Activated T-cell treated with anti-CD3 and anti-CD28 coated beads for 4 hours (primary cell): ENCODE measurements at places on chromosomes 11 and 22.
A peak's percentile ranks its signal among the peaks of the same experiment; 100 is the strongest.

- DNase-seq, result no peak
These were observed 43.3 kb downstream of the BDNF start for GRCh38 chr11:27656806-27657483.

GRCh38 chr11:12413141-12414052, 36.0 kb downstream of the PARVA start:
- no peak for DNase-seq

DNA sequence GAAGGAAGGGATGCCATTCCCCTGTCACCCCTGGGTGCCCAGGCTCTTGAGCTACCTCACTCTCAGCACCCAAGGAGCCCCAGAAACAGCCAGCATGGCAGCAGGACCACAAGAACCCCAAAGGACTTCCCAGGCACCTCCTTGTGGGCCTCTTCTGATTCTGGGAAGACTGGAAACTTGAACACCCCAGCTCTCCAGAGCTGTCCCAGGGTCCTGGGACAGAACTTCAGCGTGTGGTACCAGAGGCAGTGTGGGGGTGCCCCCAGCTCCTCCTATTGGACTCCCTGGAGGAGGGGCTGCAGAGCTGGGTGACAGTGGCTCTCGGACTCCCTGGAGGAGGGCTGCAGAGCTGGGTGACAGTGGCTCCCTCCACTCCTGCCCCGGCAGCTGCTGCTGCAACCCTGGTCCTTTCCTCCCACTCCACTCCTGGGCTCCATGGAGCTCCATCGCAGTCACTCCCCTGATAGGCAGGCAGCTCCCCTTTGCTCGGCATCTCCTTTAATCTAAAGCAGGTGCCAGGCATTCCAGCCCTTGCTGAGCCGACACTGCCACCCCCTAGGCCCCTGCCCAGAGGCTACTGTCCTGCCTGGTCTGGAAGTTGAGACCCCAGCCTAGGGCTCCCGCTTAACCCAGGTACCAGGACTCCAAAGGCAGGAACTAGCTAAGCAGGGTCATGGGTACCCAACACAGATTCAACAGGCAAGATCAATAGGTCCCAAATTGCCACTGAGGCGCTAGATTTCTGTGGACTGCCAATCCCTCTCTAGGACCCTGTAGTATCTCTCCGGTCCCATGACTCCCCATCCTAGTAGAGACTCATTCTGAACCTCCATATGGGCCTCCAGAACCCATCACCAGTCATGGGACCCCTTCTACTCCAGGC, 2.7 kb downstream of the BCL9L start:
- no peak for DNase-seq

DNA sequence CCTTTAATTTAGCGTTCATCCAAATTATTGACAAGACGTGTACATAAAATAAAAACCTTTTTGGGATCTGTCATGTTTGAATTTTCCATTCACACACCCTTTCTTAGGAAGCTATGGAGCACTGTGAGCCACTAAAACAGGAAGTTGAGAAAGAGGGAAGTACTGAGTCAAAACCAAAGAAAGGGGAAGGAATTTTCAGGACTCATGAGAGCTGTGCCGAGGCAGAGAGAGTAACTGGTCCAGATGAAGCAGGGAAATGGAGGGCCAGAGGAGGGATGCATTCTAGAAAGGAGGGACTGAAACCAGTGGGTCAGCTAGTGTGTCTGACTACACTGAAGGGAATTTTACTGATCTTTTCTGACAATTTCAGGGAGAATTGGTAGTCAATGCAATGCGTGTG, 24.9 kb downstream of the APLP2 start:
- no peak for DNase-seq

- DNase-seq, result peak; percentile 86
These were observed 4.5 kb upstream of the BCL9L start for GRCh38 chr11:118930094-118930712.

DNA sequence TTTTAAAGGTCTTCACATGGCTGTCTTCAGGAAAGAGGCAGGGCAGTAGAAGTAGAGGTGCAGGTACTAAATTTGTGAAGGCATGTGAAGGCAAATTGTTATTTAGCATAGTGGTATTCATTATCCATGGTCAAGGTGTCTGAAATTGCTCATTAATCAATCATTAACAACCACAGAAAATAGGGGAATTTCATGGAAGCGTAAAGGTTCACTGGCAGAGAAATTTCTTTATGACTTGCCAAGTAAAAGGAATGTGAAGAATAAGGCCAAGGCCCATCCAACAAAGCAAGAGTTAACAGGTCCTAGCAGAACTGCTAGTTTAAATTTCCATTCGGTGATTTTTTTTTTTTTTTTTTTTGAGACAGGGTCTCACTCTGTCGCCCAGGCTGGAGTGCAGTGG, 59.0 kb downstream of the RSF1 start:
- DNase-seq, result no peak

- DNase-seq, result no peak
These were observed 110.9 kb downstream of the TSPAN18 start for GRCh38 chr11:44837661-44838060.

GRCh38 chr22:43476341-43476740, 64.5 kb downstream of the MPPED1 start:
- DNase-seq, result no peak

DNA sequence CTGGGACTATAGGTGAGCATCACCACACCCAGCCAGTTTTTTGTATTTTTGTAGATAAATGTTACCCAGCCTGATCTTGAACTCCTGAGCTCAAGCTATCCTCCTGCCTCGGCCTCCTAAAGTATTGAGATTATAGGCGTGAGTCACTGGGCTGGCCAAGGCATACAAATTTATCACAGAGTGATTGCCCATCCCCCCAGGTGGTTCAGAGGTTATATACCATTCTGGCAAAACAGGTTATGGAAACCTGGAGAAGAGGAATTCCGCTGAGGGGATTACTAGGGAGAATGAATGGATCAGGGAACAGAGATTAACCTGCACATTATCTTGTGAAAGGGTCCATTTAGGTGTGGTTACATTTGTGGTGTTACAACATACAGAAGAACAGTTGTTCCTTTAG, 8.1 kb downstream of the ATG13 start:
- no peak for DNase-seq

GRCh38 chr11:83464160-83464944, 178.2 kb upstream of the CCDC90B start:
- DNase-seq, result no peak

- DNase-seq, result no peak
These were observed 45.2 kb downstream of the SC5D start for GRCh38 chr11:121337740-121338272.

- DNase-seq, result no peak
These were observed 3.9 kb downstream of the ABTB2 start for GRCh38 chr11:34353881-34354280.

DNA sequence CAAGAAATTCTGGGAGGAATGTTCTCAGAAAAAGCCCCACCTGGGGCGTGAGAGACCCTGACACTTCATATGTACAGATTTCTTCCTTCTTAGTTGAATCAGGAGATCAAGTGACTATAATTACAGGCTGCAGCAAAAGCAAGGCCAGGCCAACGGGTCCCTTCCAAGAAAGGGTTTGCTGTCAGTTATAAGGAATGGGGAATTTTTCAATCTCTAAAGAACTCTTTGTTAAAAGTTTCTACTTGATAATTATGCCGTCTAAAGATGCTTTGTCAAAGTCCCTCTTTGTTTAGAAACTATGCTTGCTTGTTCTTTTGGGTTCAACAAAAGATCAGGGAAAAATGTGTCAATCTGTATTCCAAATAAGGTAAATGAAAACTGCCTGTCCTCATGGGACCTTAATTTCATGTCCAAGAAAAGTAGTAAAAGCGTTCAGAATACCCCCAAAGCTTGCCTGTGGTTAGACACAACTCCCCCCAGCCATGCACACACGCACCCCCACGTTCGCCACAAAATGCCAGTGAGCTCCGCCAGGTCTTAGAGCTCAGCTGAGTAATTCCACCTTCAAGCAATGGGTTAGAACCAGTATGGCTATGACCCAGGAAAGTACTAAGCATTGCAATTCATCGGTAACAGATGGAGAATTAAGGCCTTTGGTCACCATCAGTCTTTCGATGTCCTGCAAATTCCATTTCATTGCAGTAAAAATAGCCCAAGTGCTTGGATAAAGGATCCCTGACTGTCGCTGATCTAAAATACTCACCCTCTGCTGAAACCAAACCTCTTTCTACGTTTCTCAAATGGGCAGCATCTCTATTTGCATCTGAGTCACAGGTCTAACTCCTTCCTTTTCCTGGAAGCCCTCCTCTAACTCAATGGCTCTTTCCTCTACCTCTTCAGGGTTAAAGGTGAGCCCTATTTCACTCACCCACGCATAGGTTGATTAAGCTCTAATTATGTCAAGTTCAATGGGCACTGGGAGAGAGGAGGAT, 419.2 kb upstream of the SYN3 start:
- no peak for DNase-seq

GRCh38 chr22:38510416-38510970, 4.4 kb upstream of the DDX17 start:
- DNase-seq, result no peak

- no peak for DNase-seq
These were observed 27.4 kb downstream of the DRD2 start for GRCh38 chr11:113447621-113448315.

DNA sequence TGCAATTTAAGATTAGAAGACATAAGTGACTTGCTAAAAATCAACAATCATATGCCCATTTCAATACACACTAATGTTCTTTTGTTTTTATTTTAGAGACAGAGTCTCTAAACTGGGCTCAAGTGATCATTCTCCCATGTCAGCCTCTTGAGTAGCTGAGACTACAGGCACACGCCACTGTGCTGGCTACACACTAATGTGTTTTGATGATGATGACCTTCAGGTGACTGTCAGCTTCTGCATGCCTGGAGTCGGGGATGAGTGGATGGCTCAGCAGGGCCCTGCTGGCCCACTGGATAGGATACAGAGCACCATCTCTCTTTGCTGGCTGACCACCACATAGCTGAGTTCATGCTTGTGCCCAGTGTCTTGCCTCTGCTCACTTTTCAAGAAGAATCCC, 27.0 kb upstream of the POU2AF1 start:
- no peak for DNase-seq

- no peak for DNase-seq
These were observed 6.1 kb upstream of the APOL3 start for GRCh38 chr22:36166518-36167220.

- DNase-seq, result no peak
These were observed 272.8 kb downstream of the CTTN start for GRCh38 chr11:70671083-70671482.

GRCh38 chr11:113168354-113169342, 145.7 kb upstream of the TTC12 start:
- no peak for DNase-seq

- DNase-seq, result no peak
These were observed 522 bp upstream of the SEPTIN5 start for GRCh38 chr22:19713650-19714311.

DNA sequence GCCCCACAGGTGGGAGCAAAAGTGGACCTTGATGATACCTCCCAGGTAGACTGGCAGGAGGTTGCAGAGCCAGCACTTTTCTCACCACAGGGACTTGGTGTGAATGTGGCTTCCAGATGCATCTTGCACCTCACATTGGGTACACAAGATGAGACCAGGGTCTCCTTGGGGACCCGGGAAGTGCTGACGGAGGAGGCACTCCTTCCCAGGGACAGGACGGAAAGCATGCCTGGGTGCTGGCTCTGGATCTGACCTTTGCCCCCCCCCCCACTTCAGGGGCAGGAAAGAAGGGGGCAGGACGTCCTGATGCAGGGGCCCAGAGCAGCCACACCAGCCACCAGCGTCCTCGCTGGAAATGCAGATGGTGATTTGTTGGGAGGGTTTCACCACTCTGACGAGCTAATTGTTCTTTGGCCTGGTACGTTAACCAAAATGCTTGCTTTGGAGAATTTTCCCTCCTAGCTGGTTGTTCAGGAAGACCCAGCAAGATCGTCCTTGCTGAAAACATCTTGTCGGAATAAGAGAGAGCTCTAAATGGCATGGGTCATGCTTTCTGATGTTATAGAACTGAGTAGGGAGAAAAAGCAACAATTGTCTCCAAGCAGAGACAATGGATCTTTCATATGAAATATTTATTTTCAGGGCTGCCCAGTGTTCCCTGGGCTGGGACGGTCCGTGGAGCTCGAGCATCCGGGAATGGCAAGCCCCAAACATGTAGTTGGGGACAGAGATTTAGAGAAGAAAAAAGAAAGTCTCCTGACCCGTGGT, 74.4 kb upstream of the PPARA start:
- no peak for DNase-seq

DNA sequence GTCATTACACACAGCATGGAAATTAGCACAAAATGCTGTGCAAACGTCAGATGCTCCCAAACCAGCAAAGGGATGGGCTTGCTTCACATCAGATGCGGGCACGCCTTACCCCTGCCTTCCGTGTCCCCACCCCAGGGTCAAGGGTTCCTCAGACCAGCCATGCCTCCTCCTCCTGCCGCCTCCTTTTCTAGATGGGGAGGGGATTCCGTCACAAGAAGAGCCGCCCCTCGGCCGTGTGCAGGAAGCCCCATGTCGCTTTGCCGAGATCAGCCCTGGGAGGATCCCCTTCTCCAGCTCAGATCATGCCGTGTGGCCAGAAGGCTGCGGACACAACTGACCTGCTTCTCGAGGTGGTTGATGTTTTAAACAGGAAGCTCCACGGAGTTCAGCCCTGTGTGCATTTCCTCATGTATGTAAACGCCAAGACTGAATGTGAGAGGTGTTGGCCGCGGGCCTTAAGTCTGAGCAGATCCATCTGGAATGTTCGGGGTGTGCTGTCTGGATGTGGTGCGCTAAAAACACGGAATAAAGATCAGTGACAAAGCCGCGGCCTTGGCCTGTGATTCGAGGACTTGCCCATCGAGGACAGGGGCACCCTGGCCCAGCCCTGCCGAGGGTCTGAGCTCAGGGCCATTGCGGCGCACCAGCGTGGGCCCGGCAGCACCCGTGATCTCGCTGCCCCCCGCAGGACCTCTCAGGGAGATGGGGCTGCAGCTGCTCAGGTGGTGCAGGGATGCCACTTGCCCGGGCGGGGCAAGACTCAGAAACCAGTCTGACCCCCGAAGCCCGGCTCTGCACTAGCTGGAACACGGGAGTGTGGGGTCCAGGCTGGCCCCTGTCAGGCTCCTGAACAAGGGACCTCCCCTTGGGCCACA, 412.9 kb downstream of the TBC1D22A start:
- no peak for DNase-seq

DNA sequence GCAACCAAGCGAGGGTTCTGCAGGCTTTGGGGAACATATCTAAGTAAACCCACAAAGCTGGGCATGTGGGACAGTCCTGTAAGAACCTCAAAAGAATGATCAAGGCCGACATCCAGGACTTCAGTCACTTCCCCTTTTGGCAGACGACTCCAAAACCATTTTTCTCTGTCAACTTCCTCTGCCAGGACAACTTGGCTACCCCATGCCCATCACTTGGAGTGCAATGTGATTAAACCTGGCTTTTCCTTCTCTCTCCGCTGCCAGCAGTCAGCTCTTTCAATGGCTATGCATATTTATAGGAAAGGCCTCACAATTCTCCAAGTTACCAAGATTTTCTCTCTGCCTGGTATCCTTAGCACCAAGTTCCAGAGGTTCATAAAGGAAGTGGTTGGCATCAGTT, 78.9 kb downstream of the C11orf58 start:
- DNase-seq, result no peak
